ENCODE measurements at places on chromosomes 5 and 9.

DNA sequence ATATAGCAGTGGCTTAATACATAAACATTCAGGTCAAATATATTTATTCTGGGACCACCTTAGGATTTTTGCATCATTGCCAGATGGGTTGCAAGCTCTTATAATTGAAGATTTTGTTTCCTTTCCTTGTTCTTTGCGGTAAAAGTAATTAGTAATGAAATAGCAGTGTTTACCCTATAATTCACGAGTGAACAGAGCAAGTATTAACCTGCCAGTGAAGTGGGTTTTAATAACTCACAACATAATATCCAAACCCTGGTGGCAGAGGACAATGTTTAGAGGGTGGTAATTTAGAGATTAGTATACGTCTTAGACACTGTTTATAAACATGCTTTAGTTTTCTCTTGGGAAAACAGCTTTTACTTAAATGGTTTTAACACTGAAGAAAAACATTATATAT is 11.8 kb downstream of the ARL14EPL start:
- DNase-seq = no peak

DNA sequence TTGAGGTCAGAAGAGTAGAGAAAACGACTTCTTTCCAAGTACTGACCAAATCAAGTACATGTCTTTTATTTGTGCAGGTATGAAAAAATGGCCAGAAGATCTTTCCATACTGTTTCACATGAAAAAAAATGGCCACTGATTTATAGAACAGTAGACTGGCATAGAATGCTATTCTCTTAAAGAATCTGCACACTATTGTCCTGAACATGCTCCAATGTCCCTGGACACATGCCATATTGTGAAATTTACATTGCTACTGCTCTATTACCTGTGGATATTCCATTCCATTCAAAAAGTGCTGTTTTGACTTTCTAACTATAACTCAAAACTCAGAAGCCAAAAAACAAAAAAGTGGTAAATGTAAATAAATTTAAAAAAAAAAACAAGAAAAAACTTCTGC is 60.6 kb downstream of the FBXL17 start:
- no peak for DNase-seq

DNA sequence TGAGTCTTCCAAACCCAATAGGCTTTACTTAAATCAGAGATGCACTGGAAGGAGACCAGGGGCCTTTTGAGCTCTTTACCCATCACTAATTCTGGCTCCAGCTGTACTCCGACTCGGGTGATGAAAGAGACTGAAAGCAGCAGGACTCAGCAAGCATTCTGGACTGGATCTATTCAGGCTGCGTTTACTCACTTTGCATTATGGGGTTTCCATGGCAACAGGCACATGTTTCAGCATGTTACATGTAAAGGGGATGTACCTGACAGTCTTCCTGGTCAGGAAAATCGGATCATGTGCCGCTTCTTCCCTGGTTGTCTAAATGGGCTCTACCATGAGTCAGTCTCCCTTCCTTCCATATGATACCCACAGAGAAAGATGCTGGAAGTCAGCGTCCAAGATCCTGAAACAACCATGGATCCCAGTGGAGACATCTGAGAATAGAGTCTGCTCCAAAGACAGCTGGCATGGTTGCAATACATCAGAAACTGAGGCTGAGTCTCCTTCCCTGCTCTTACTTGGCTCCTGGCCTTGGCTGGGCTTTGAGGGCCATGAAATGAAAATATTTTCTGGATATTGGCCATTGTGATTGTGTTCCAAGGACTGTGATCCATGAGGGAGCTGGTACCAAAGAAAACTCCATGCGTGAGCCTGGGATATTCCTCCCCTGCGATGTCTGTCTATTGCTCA is 102.5 kb upstream of the TNC start:
- peak; percentile 50 for DNase-seq

GRCh38 chr5:137217599-137218200 is 281.4 kb downstream of the SPOCK1 start:
- no peak for DNase-seq

DNA sequence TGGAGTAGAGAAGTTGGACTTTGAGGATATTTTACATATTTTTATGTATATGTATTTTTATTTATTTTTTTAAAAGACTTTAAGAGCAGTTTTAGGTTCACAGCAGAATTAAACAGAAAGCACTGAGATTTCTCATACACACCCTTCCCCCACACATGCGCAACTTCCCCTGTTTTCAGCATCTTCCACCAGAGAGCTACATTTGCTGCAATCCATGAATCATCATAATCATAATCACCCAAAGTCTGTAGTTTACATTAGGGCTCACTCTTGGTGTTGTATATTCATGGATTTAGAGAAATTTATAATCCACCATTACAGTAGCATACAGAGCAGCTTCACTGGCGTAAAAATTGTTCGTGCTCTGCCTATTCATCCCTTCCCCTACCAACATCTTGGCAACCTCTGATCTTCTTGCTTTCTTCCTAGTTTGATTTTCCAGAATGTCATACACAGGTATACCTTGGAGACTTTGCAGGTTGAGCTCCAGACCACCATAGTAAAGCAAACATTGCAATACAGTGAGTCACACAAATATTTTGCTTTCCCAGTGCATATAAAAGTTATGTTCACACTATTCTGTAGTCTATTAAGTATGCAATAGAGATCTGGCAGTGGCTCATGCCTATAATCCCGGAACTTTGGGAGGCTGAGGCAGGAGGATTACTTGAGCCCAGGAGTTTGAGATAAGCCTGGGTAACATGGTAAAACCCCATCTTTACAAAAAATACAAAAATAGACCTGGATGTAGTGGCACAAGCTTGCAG is 9.6 kb upstream of the CCDC171 start:
- peak; percentile 5 for DNase-seq

GRCh38 chr9:99472240-99472915 is 250.3 kb downstream of the SEC61B start:
- no peak for DNase-seq

DNA sequence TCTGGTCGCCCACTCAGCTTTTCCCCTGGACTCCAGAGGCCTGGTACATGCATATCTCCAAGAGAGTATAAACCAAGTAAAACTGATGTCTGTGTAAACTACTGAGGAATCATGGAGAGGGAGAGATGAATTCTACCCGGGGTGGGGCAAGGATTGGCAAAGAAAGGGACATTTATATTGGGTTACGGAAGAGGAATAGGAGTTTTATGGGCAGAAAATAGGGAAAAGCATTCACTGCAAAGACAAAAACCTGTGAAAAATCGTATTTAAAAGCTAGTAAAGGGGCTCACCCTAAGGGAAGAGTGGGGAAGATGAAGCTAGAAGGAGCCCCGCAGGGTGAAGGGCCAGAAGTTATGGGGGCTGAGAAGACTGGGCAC is 248.0 kb upstream of the KLF4 start:
- DNase-seq = no peak

- peak; percentile 34 for DNase-seq
Observed at GRCh38 chr5:143376911-143377813, 26.3 kb downstream of the NR3C1 start.

GRCh38 chr5:10192309-10192708 is 57.4 kb downstream of the ATPSCKMT start:
- DNase-seq = peak; percentile 59

- DNase-seq = no peak
Observed at GRCh38 chr9:7097785-7098752, 340.3 kb downstream of the KDM4C start.

GRCh38 chr5:178387856-178388190 is 155.2 kb upstream of the PHYKPL start:
- DNase-seq = no peak

DNA sequence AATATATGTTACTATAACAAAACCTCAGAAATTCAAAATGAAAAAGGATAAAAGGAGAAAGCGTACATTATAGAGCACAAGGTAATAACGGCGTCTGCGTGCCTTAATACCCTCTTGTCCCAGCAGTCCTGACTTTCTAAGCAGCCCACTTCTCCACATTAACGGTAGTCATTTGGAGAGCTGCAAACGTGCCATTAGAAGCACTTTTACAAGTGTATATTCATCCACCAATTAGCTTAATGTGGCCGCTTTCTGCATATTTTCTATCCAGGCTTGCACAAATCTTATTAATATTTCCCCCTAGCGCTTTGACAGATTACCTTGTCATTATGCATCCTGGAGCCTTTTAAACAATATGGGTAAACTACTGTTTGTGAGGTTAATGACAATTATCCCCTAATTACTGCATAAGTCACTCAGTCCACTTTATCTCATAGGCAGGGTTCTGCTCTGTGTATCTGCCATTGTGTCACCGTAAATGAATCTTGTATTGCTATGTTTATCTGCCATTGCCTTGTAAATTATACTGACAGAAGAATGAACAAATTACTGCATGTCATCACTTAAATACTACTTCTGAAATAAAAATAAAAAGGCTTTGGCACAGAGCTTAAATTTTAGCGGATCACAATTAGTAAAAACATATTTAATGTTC is 421.3 kb downstream of the BNC2 start:
- DNase-seq = no peak

GRCh38 chr9:129005336-129005997 is 22.7 kb downstream of the SH3GLB2 start:
- DNase-seq = no peak

- DNase-seq = no peak
Observed at GRCh38 chr9:79695531-79696175, 123.9 kb downstream of the TLE4 start.

DNA sequence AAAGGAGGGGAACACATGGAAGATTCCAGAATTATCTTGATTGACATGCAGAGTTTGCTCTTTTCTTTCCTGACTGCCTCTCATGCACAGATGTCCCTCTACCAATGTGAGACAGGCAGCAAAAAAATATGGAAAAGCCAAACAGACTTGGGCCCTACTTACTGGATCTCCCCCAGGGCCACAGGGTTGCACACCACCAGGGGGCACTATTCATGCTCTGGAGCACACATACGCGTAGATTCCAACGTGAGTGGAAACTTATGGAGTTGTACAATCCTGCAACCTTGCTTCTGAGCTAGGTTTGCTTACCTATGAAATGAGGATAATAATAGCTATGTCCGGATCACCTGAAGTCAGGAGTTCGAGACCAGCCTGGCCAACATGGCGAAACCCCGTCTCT is 319.5 kb downstream of the ARHGEF28 start:
- DNase-seq = no peak

GRCh38 chr5:1402611-1403255 is 42.5 kb downstream of the SLC6A3 start:
- no peak for DNase-seq

DNA sequence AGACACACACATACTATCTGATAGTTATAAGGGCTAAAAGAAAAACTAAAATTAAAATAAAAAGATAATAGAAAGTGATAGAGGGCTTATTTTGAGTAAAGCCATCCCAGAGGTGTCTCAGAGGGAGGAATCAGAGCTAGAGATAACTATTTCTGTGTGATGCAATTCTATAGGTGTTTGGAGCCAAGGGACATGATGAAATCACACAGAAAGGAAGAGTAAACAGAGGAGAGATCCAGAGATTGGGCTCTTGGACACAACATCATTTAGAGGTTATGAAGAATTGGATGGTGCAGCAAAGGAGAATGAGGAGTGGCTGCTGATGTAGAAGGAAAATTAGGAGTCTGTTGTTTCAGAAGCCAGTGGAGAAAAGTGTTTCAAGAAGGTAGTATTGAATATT is 393.5 kb downstream of the DIRAS2 start:
- DNase-seq = no peak

DNA sequence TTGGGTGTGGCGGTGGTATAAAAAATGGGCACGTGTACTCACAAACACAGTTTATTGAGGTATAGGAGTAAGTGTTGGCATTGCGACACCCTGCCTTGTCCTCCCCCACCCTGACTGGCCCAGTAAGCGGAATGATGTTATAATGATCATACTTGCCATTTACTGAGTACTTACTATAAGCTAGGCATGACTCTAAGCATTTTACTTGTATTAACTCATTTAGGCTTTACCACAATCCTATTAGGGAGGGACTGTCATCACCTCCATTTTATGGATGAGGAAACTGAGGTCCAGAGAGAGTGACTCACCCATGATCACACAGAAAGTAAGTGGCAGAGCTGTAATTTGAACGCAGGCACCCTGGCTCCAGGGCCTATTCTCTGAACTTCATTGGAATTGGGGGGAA is 2.3 kb downstream of the SMIM3 start:
- peak; percentile 77 for DNase-seq

- DNase-seq = no peak
Observed at GRCh38 chr5:53730943-53731342, 170.5 kb downstream of the NDUFS4 start.

GRCh38 chr9:8362250-8362649 is 562.7 kb upstream of the DMAC1 start:
- no peak for DNase-seq

DNA sequence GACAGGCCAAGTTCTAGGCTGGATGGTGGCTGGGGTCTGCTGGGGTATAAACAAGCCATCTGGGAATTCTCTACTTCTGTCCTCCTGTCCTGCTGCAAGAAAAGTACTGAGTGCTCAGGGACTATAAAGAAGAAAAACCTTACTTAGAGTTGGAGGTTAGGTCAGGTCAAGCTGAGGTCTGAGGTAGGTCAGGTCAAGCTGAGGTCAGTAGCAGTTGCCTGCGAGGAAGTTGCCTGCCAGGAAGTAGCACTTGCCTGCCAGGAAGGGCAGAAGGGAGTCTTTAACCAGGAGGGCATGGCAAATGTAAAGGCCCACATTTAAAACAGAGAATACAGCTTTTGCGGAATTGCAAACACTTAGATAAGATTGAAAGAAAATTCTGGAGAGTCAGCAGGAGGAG is 51.3 kb upstream of the PRLR start:
- no peak for DNase-seq

GRCh38 chr9:79164406-79164805 is 407.4 kb upstream of the TLE4 start:
- DNase-seq = no peak

- DNase-seq = no peak
Observed at GRCh38 chr9:86079421-86079831, 19.9 kb downstream of the GOLM1 start.

DNA sequence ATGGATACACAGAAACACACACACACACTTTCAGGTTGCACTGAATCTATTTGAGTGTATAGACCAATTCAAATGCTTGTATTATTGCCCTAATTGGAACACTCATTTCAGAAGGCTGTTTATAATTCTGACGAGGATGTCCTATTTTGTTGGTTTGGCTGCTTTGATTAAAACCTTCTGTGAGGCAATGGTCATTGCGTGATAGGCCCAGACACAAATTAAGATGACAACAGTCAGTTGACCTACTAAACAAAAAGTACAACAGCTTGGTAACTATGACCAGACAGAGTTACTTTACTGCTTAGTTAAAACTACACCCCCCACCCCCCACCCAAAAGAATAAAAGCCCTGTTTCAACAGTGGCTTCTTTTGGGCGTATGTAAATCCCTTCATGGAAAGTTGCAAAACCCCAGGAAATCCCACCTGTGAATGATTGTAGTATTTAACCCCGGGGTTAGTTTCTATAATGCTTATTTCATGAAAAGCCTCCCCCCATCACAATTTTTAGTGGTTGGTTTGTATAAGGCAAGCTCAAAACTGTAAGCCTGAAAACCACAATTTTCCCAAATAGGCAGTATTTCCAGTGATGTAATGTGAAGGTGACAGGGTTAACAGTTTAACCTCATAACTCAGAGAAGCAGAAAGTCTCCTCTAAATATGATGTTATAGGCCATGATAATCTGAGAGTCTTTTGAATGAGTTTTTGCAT is 340.8 kb downstream of the FGF10 start:
- DNase-seq = no peak
